ENCODE measurements at places on chromosomes 1 and 21. TPM values are rescaled to one million over a fixed set of nuclear protein-coding genes. Genes with fewer than 3 reads are reported as not detected.

DNA sequence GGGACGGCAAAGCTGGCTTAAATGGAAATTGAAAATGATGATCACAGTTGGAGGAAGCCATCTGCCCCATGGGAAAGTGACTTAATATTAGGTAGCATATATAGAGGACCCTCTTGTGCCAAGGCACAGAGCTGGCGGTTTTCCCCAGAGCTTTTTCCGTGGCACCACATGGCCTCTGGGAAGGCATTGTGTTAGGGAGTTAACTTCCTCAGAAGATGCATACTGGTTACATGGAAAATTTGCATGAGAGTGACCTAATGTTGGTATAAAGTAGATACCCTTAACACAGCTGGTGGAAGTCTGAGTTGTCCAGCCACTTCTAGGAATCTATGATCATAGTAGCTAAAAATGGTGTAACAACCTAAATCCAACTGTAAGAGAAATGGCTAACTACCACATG, 27.3 kb downstream of the CAP1 start:
- no peak for DNase-seq

- DNase-seq, result peak; percentile 79
Measured at GRCh38 chr1:210726621-210727020, 397.9 kb downstream of the HHAT start.

GRCh38 chr1:153919876-153920852, 2.6 kb downstream of the GATAD2B start:
- no peak for DNase-seq

Gene SLC35F3
- total RNA-seq, result 0.70 TPM

Gene ESPN
- 12.7 TPM for total RNA-seq

Gene LCE3D
- total RNA-seq, result not detected
